Right renal pelvis (tissue), 4 donors: ENCODE measurements at places on chromosomes 13 and 19. TPM values are rescaled to one million over a fixed set of nuclear protein-coding genes. Genes with fewer than 3 reads are reported as not detected.

ZNF578 gene
- 6.0 TPM for polyA plus RNA-seq

LILRB1 gene
- 1.6 TPM for polyA plus RNA-seq

POU2F2 gene
- 1.0 TPM for polyA plus RNA-seq

DNA sequence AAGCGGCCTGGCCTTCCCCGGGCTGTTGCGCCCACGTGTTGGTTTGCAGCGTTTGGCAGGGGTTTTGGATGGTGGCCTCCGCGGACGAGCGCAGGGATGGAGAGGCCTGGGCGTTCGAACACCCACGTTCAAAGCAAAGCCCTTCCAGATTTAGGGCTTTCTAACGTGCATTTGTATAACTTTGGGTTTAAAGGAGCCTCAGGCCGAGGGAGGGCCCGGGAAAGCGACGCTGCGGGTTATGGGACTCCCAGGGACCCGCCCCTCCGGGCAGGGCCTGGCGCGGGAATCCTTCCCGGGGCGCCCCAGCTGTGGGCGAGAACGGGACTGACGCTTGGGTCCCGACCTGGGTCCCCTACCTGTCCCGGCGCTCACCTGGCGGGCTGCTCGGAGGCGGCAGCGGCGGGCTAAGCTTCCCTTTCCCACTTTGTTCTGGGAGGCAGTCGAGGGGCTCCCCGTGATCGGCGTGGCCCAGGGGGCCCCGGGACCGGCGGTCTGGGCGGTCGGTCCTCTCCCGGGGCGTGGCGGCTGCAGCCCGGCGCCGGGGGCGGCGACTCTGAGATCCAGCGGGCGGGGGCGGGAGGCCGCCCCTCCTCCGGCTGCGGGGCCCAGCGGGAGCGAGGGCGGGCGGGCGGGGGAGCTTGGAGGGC is at the start of gene FBXO17:
Gene FBXO17, minus strand, starts transcription at position 529 of the 647 bp plus-strand sequence. CDS start 25,423 bp downstream, outside the sequence.
- DNase-seq, result peak; percentile 56

GRCh38 chr13:20582026-20582425 is 15.1 kb downstream of the IFT88 start:
- DNase-seq, result no peak

- DNase-seq, result no peak
Measured at GRCh38 chr13:20002787-20003186, 44.3 kb downstream of the ZMYM2 start.

- no peak for DNase-seq
Measured at GRCh38 chr19:33503030-33503429, 18.6 kb downstream of the PEPD start.

DNA sequence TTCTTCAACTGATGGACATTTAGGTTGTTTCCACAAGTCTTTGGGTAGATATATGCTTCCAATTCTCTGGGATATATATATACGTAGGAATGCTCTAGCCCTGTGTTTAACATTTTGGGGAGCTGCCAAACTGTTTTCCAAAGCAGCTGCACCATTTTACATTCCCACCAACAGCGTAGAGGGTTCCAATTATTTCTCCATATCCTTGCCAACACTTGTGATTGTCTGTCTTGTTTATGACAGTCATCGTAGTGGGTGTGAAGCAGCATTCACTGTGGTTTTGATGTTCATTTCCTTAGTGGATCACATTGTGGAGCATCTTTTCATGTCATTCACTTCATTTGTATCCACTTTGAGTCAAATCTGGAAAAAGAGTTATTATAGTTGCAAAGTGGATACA is 4.7 kb upstream of the CBLC start:
- DNase-seq, result no peak

DNA sequence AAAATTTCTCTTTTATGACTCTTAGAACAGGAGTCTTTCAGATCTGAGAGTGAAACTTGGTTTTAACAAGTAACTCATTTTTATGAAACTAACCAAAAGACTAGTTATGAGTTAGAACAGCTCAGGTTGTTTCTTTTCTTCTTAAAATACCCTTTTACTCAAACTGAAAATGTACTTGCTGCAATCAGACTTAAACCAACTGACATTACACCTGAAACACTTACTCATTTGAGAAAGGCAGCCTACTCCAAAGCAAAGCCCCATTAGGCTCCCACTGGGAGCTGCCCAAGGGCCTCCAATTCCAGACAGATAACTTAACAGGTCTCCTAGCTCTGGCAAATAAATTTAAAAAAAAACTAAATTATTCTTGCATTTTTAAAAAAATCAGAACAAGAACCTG is 3.6 kb downstream of the FOXO1 start:
- DNase-seq, result no peak

ZNF66 gene
- polyA plus RNA-seq, result 4.8 TPM

GRCh38 chr13:30027569-30028455 is 177.4 kb upstream of the UBL3 start:
- DNase-seq, result no peak

R3HDM4 gene
- polyA plus RNA-seq, result 48.0 TPM

DNA sequence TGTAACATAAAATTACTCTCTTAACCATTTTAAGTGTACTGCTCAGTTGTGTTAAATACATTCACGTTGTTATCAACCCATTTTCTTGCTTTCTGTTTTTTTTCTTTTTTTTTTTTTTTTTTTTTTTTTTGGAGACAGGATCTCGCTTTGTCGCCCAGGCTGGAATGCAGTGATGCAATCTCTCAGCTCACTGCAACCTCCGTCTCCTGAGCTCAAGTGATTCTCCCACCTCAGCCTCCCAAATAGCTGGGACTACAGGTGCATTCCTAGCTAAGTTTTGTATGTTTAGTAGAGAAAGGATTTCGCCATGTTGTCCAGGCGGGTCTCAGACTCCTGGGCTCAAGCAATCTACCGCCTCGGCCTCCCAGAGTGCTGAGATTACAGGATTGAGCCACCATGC is 42.5 kb upstream of the C13orf42 start:
- DNase-seq, result no peak

BRSK1 gene
- polyA plus RNA-seq, result 15.8 TPM

- no peak for DNase-seq
Measured at GRCh38 chr19:16258440-16258903, 60.8 kb downstream of the AP1M1 start.

- DNase-seq, result no peak
Measured at GRCh38 chr13:23414682-23415081, 18.8 kb downstream of the SACS start.

DNA sequence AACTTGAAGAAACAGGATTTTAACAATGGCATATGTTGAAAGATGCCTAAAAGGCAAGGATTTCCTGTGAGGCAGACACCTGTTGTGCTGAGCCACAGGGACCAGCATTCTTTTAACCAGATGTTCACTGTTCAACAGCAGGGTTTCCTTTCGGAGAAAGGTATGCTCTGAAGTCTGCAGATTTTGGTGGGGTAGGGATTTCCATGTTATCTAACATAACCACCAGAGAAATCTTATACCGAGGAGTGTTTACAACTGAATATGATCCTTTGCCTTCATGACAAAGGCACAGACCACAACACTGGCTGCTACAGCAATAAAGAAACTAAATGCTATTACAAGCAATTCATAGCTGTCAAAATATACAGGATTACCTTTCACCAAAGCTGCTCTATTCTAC is 48.1 kb downstream of the MPHOSPH8 start:
- no peak for DNase-seq

- DNase-seq, result no peak
Measured at GRCh38 chr13:61179741-61180140, 235.9 kb downstream of the PCDH20 start.

GNG8 gene
- polyA plus RNA-seq, result 2.9 TPM

- DNase-seq, result no peak
Measured at GRCh38 chr13:42394361-42394708, 122.4 kb downstream of the AKAP11 start.

ZNF766 gene
- 21.5 TPM for polyA plus RNA-seq

DNA sequence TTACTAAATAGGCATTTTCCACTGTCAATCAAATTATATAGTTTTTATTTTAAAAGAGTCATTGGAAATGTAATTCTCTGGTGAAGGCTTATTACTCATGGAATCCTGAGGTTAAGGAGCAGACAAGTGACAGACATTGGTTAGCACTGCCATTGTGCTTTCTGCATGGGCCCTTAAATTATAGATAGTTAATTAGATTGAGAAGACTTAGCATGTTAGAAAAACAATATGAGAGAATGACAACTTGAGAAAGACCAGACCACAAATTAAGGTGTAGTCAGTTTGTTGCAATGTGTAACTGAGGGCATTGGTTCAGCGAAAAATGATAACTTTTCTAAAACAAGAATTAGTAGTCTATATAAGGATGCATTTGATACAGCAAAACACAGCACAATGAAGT is 195.5 kb downstream of the SLITRK6 start:
- DNase-seq, result no peak

ZNF480 gene
- polyA plus RNA-seq, result 13.9 TPM

- no peak for DNase-seq
Measured at GRCh38 chr19:38233740-38234251, 9.8 kb upstream of the DPF1 start.

PRSS57 gene
- 0.48 TPM for polyA plus RNA-seq
